ENCODE measurements at places on chromosomes 1 and 21.

- peak; percentile 22 for DNase-seq
Measured at GRCh38 chr1:206963119-206963712, 7.0 kb downstream of the FCAMR start.

- DNase-seq = no peak
Measured at GRCh38 chr1:156658496-156658895, 16.6 kb downstream of the BCAN start.

DNA sequence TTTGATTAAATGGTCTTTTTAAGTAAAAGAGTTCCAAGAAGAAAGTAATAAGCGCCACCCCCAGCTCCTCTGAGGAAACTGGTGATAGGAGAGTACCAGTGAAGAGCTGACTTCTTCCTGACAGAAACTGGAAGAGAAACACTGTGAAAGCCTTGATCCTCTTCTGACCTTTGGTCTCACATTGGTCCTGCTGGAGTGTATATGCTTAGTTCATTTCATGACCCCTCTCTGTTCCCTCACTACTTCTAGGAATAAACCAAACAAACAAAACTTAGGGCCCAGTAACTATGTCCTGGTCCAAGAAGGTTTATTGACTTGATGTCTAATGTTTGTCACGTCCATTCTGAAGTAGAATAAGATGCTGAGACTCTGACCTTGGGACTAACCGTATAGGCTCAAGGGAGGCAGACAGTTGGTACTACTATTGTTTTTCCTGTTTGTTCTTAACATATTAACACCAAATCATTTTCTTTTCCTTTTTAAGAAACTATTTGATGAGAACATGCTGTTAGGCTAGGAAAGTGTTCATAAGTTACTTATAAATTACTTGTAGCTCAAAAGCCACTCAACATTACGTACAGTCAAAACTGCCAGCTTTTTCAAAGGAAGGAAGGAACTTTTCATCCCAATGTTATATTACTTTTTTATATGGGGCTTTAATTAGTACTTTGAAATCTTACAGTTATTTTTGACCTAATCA is 57.9 kb downstream of the MIER1 start:
- no peak for DNase-seq

GRCh38 chr1:116997636-116998035 is 3.9 kb upstream of the CD101 start:
- no peak for DNase-seq

DNA sequence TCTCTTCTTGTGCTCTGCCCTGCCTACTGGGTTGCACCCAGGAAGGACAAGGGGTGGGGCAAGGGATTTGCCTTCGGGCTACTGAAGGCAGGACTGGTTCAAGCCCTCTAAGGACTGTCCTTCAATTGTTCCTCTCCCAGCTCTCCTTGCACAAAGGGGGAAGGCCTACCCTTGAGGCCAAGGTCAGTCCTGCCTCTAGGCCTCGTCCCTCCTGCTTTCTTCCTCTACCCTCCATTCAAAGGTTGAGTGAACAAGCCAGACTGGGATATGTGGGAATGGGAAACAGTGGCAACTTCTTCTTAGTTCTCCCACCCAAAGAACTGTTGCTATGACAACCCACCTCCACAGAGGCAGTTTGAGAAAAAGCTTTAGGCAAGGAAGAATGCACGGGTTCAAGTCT is 2.7 kb downstream of the LURAP1 start:
- DNase-seq = no peak

GRCh38 chr21:14869984-14870852 is 194.6 kb downstream of the NRIP1 start:
- DNase-seq = no peak

DNA sequence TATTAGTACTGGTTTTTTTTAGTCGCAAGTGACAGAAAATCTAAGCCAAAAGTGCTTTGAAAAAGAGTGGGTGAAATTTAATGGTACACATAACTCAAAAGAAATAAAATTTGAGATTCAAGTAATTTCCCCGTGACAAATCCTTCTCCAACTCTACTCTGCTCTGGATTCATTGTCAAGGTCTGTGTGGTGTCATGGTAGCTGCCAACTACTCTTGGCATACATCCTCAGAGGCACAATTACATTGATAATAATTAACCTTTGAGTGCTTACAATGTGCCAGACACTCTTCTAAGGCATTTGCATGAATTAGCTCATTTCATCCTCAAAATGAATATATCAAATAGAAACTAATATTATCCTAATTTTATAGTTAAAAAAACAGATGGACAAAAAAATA is 1153.9 kb upstream of the NCAM2 start:
- no peak for DNase-seq

GRCh38 chr1:118185084-118185832 is at the start of gene SPAG17:
TSS of gene SPAG17 (minus strand) at chr1:118185228. CDS start at chr1:118185157, 71 bp downstream.
- DNase-seq = no peak

- peak; percentile 30 for DNase-seq
Measured at GRCh38 chr1:221878134-221878533, 136.2 kb upstream of the DUSP10 start.

GRCh38 chr1:238409191-238409850 is 518.6 kb upstream of the ZP4 start:
- peak; percentile 36 for DNase-seq

DNA sequence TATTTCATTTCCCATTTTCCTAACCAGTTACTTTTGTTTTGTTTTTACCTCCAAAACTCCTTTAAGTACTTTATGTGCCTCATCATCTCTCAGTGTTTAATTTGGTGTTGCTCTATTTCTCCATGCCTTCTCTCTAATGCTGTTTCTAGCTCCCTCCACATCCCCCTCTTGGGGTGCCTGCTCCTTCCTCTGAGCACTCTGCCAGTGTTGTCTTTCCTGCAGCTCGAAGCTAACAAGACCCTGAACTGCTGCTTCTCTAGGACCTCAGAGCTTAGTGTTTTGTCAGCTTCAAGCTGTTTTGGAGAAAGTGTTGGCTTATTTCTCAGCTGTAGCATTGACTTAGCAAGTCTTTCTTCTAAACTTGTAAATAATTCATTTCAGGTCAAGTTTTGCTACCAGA is 290.6 kb downstream of the DPYD start:
- DNase-seq = no peak

GRCh38 chr1:31064718-31065309 is 703 bp downstream of the PUM1 start:
- peak; percentile 7 for DNase-seq

GRCh38 chr1:15332952-15333715 is 76.6 kb upstream of the EFHD2 start:
- DNase-seq = no peak

DNA sequence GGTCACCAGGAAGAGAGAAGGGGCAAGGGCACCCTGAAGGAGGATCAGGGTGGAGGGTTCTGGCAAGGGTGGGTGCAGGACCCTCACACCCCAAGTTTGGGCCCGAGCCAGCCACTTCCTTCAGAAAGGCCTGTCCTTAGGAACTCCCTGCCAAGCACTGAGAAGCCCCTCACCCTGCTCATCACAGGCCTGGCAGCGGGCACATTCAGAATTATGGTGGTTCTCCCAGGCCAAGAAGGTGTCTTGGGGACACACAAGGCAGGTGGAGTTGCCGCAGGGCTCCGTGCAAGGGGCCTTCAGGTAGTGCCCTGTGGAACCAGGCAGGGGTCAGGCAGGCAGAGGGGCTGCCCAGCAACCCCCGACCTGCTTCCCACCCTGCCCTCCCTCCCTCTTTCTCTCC is 1.1 kb downstream of the TNFRSF25 start:
- DNase-seq = no peak

DNA sequence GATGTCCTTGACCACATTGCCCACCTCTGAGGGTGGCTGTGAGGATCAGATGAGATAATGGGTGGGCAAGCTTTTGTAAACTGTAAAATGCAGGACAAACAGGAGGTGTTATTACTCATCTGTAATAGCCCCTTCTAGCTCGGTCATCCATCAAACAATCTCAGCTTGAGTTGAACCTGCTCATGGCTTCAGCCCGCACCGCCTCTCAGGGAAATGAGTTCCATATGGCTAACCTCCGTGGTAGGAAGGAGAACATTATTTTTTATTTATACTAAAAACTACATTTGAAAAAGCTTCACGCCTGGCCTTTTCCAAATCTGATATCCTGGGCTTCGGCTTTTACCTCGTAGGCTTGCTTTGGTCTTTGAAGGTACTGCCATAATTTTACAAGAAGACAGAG is 116.2 kb upstream of the USP24 start:
- no peak for DNase-seq

DNA sequence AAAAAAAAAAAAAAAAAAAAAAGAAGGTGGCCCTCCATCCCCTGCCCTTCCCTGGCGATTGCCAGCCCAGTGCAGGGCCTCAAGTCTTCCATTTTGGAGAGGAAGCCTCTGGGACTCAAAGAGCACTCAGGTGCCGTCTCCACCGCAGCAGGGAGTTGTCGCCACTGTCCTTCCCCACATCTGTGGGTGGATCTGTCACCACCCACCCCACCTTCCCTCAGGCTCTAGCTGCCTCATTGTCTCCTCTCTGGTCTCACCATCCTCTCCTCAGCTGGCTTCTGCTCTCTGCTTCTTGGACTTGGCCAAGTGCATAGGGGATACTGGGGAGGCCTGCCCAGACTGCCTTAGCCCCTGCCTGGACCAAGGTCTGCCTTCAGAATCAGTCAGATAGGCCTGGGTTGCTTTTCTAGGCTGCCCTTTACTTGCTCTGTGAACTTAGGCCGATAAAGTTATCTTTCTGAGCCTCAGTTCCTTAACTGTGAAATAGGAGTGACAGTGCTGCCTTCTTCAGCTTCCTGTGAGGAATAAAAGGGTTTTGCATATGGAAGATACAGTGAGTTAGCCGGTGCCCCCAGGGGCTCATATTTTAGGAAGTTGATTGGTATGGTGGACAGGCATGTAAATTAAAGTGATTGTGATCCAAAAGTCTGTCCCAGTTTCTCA is 15.8 kb downstream of the RCC1 start:
- DNase-seq = no peak

DNA sequence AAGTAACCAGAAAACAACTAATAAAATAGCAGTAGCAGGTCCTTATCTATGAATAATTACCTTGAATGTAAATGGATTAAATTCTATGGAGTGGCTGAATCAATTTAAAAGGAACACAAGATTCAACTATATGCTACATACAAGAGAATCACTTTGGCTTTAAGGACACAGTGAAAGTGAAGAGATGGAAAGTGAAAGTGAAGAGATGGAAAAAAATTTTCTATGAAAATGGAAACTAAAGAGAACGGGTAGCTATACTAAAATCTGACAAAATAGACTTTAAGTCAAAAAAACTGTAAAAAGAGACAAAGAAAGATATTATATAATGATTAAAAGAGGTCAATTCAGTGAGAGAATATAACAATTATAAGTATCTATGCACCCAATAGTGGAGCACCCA is 54.7 kb downstream of the C1orf185 start:
- DNase-seq = no peak

GRCh38 chr1:25664357-25665199 is 48.0 kb downstream of the MAN1C1 start:
- no peak for DNase-seq

DNA sequence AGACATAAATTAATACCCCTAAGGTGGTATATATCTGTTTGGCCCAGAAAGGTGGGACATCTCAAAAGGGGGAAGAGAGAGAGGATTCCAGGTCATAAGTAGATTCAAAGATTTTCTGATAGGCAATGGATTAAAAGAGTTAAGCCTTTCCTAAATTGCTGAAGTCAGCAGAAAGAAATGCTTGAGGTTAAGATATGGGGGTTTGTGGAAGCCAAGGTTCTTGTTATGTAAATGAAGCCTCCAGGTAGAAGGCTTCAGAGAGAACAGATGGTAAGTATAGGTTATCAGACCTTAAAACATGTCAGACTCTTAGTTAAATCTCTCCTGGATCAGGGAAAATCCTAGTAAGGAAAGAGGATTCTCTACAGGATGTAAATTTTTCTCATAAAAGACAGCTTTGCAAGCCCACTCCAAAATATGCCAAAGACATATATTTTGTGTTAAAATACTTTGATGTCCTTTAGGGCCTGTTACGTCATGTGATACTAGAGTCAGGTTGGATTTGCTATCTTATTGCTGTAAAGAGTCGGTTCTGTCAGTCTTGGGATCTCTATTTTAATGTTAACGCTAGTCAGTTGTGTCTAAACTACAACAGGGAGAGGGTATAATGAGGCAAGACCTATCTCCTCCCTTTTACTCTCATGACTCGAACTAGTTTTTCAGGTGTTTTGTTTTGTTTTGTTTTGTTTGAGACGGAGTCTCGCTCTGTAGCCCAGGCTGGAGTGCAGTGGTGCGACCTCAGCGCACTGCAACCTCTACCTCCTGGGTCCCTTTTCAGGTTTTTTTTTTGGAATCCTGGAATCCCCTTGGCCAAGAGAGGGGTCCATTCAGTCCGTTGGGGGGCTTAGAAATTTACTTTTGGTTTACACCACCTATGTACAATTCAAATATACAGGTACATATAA is 30.6 kb downstream of the RGS2 start:
- DNase-seq = no peak

- no peak for DNase-seq
Measured at GRCh38 chr1:65955071-65955470, 162.4 kb downstream of the PDE4B start.

GRCh38 chr1:162757476-162757875 is 33.0 kb upstream of the HSD17B7 start:
- no peak for DNase-seq

DNA sequence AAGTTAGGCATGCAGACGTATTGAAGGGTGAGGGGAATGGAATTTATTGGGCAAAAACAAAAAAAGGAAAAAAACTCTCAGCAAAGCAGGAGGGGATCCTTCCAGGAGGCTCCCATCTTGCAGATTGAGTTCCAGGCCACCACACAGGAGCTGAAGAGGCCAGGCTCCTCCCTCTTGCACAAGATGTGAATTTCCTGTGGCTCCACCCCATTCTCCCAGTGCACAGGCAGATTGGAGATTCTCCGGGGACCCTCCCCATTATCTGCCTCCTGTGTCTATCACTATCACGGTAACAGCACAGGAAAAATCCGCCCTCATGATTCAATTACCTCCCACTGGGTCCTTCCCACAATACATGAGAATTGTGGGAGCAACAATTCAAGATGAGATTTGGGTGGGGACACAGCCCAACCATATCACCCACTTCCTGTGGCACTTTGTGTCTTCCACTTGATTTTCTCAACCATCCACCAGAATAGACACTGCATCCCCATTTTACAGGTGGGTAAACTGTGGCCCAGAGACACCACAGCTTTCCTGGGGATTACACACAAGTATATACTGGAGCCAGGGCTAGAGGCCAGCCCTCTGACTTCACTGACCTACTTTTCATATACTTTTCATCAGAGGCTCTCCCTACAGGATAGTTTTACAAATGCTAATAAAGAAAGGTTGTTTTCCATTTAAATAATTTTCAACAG is 18.9 kb upstream of the COL6A1 start:
- no peak for DNase-seq

DNA sequence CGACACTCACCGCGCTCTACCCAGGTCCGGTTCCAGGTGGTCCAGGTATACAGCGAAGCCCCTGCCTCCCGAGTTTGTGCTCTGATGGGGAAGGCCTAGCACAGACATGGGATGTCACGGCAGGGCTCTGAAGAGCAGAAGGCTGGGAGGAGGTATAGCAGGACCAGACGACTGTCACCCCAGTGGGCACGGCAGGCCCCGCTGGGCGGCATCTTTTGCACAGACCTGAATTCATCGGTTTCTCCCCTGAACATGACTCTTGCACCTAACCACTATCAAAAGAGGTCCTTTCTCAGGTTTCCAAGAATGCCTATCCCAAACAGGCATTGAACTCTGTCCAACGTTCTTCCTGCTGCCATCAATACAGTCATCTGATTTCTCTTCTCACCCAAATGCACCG is 30.6 kb downstream of the ARHGEF16 start:
- no peak for DNase-seq

- DNase-seq = no peak
Measured at GRCh38 chr1:116024626-116025025, 48.3 kb downstream of the SLC22A15 start.

GRCh38 chr1:164265232-164265631 is 293.8 kb upstream of the PBX1 start:
- no peak for DNase-seq

- DNase-seq = no peak
Measured at GRCh38 chr1:151005729-151006319, 878 bp downstream of the MINDY1 start.
